ENCODE measurements at places on chromosomes 1 and 21. TPM values are rescaled to one million over a fixed set of nuclear protein-coding genes. Genes with fewer than 3 reads are reported as not detected.

- DNase-seq: no peak
Measured at GRCh38 chr1:197884173-197884572, 18.3 kb upstream of the C1orf53 start.

DNA sequence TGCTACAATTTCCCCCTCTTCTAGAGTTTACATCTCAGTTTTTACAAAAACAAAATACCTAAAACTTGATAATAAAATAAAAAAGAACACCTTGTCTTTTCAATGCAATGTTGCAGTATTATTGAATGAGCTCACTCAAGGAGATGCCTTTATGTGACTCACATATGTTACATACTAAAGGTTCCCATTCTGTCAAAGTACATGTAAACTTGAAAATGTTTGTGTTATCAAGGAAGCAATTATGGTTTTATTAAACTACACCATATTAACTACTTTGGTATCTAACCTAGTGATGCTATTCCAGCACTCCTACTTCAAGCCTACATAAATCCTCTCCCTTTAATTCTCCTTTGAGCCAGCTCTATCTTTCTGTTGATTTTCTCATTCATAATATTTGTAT lies 658.3 kb downstream of the PTPRC start:
- DNase-seq: peak; percentile 19

- peak; percentile 54 for DNase-seq
Measured at GRCh38 chr1:6646499-6647148, 22.0 kb downstream of the THAP3 start.

GRCh38 chr1:97013136-97013535 lies 291.6 kb downstream of the PTBP2 start:
- DNase-seq: no peak

DNA sequence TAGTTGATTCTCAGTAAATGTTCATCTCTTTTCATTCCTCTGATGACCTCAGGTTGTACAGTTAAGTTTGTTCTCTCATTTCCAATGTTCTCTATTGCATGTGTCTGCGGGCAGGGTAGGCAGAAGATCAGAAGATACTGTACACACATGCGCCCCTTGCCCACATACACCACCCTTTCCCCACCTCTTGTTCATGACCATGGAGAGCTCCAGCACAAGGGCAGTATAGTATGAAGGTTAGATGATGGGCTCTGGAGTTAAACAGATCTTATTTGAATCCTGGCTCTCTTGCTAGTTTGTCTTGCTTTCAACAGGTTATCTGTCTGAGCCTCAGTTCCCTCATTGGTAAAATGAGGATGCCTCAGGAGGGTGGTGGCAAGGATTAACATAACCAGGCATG lies 17.8 kb upstream of the PLD5 start:
- DNase-seq: no peak

DNA sequence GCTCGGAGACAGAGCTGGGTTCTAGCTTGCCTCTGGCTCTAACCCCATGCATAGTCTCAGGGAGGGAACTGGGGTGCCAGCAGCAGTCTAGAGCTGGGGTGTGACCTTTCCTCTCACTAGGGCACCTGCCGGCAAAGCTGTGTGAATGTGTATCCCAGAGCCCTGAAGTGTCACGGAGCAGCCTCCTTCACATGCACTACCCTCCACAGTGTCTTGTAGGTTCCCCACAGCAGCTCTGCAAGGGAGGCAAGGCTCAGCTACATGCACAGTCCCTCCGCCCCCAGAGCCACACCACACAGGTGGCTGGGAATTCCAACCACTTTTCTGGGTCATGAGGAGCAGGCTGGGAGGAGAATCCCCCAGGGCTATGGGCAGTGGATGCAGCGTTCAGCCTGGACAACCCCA lies 7.7 kb upstream of the HPCA start:
- DNase-seq: no peak

GRCh38 chr1:193365966-193366365 lies 179.6 kb upstream of the B3GALT2 start:
- no peak for DNase-seq

- no peak for DNase-seq
Measured at GRCh38 chr1:93426181-93426580, 21.7 kb upstream of the FNBP1L start.

GRCh38 chr21:35489389-35489980 lies 440.4 kb upstream of the RUNX1 start:
- no peak for DNase-seq

DNA sequence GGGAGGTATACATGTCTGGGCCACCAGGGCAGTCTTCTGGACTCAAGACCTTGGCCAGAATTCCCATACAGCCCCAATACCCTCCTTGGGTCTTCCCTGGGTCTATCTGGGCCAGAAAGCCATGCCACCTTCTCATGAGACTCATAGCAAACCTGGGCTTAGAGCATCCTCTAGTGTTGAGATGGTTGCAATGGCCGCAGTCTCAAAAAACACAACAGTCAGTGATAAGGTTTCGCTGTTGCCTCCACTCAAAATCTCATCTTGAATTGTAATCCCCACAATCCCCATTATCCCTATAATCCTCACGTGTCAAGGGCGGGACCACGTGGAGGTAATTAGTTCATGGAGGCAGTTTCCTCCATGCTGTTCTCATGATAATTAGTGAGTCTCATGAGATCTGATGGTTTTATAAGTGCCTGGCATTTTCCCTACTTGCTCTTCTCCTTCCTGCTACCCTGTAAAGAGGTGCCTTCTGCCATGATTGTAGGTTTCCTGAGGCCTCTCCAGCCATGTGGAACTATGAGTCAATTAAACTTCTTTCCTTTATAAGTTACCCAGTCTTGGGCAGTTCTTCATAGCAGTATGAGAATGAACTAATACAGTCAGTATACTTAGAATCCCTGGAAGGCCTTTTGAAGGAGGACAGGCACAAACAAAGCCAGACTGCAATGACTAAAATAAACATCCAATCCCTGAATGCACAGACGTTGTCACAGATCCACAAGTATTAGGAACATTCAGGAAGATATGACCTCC lies 77.0 kb downstream of the CTH start:
- peak; percentile 34 for DNase-seq

DNA sequence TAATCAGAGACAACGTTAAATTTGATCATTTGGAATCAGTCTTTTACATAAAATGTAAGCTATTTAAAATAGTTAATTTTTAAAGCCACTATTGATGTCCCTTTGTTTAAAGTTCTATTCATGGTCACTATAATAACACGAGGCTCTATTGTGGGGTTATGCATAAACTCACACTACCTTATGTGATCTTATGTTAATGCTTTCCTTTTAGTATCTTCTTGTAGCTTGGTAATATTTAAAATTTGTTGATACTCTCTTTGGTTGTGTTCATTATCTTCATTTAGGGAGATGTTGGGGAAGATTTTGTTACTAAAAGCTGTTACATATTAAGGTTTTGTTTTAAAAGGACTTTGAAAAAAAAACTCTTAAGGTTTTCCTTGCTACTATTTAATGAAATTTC lies 1.2 kb downstream of the B3GALT2 start:
- DNase-seq: no peak

PADI3 gene
- total RNA-seq: not detected

HES3 gene
- not detected for total RNA-seq

C8A gene
- total RNA-seq: not detected

CDC7 gene
- 6.9 TPM for total RNA-seq

SPATA45 gene
- not detected for total RNA-seq

CASQ2 gene
- total RNA-seq: not detected

All from IMR-90 (cell line).